Left colon (tissue), 2 donors: ENCODE measurements at places on chromosomes 6 and 20. TPM values are rescaled to one million over a fixed set of nuclear protein-coding genes. Genes with fewer than 3 reads are reported as not detected.

DNA sequence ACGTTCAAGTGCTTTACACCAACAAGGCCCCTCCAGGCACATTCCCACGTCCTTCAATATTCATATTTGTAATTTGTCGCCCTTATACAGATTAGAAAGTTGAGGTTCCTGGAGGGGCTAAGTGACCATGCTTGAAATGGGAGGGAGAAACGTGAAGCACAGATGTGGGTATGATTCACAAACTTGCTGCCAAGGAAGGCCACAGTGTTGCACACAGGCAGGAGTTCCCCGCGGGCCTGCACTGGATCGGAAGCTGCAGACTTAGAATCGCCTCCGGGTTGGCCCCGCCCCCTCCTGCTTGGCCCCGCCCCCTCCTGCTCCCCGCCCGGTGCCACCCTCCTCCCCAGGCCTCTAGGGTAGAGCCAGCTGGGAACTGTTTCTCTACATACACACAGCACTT is 58.2 kb upstream of the QKI start:
- DNase-seq, result no peak

Gene BPIFB2
- not detected for total RNA-seq

Gene GNMT
- total RNA-seq, result 0.37 TPM

DNA sequence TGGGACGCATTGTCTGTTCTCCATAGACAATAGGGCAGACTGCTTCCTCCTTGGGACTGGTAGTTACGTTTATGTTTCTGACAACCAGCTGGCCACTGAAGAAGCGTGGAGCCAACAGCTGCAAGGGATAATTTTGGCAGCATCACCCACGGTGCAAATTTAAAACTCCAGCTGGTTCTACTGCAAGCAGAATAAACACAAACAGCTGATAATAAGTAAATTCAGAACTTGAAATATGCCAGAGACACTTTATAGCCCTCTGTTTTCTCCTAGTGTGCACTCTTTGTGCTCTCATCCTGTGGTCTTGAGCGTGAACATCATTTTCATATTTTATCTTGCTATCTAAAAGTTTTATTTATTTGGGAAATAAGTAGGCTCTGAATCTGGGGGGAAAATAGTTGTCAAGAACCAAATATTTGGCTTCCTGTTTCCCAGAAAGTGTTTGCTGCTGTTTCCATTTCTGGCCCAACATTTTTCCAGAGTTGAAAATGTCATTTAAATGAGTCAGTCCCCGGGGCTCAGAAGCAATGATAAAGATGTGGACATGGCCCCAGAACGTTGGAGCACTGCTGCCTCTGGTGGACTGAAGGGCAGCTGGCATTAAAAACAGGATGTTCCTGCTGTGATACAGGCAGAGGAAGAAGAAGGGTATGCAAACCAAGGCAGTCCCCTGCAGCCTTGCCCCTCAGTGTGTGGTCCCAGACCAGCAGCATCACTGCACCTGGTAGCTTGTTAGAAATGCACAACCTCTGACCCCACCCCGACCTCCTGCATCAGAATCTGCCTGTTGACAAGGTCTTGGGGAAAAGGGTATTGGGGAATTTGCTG is 12.5 kb upstream of the THBD start:
- no peak for DNase-seq

Gene RNF182
- 0.06 TPM for total RNA-seq

DNA sequence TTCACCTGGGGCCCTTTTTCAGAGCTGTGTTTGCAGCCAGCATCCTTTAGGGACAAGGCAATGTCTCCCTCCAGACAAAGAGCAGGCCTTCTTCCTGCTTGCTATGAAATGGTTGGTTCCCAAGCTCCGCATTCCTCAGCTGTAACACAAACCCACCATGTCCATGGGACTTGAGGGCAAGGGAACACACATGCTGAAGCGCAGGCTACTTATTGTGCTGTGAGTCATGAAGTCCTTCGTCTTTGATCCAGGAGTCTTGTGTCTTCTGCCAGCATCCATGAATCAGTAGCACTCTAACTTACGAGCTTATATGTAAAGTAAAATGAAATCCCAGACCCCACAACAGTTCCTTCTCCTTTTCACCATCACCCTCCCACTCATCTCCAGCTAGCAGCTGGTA is 59.0 kb downstream of the ANKRD60 start:
- no peak for DNase-seq

- DNase-seq, result no peak
These were observed 13.4 kb upstream of the MRGBP start for GRCh38 chr20:62782893-62783278.

DNA sequence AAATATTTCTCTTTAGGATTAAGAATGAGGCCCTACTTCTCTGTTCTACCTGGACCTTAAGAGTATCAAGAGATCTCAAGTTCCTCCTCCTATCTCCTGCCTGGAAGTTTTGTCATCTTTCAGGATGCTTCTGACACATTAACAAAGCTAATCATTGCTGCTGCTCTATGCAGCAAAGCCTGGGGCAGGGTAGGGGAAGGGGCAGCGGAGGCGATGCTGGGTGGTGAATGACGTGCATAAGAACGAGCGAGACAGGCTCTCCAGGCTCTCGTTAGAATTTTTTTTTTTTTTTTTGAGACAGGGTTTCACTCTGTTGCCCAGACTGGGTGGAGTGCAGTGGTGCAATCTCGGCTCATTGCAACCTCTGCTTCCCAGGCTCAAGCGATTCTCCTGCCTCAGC is 31.2 kb downstream of the FERMT1 start:
- DNase-seq, result no peak

Gene CPXM1
- 2.3 TPM for total RNA-seq

Gene SLC35F1
- 0.84 TPM for total RNA-seq

Gene TNNC2
- 3.9 TPM for total RNA-seq

Gene SLC17A3
- not detected for total RNA-seq

Gene MLN
- not detected for total RNA-seq

Gene ARMH2
- total RNA-seq, result not detected

DNA sequence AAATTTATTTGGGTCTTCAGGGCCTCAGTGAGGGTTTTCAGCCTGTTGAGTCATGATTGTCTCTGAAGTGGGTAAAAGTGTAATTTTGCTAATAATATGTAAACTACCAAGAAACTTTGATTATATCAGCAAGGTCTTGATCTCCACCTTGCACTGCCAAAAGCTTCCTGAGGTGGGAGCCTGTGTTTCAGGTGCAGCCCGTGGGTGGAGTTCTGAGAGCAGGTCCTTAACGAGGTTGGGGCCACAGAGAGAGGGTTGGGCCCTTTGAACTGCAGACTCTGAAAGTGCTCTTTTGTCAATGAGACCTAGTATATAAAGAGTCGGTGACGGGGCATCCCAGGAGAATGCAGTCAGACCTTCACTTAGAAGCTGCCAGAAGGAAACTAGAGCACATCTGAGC is 129.7 kb upstream of the MAP3K4 start:
- no peak for DNase-seq

Gene ATP6V1G2
- total RNA-seq, result 0.92 TPM

- no peak for DNase-seq
These were observed 317.5 kb upstream of the MOCS1 start for GRCh38 chr6:40251637-40252300.

Gene TAAR9
- total RNA-seq, result not detected

GRCh38 chr20:58160451-58161061 is 67.9 kb downstream of the ANKRD60 start:
- no peak for DNase-seq

- DNase-seq, result no peak
These were observed 26.1 kb upstream of the ENPP1 start for GRCh38 chr6:131781687-131782086.

DNA sequence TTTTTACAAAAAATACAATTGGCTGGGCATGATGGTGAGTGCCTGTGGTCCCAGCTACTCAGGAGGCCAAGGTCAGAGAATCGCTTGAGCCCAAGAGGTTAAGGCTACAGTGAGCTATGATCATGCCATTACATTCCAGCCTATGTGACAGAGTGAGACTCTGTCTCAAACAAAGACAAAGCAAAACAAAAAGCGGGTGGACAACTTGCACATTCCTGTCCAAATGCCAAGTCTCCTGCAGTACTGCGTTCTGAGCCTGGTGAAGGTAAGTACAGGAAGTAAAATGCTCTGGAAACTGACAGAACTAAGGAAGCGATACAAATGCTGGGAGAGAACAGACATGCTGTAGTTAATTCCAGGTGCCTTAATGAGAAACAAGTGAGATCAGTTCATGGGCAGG is 20.4 kb upstream of the TMEM242 start:
- DNase-seq, result no peak

Gene KATNA1
- 11.3 TPM for total RNA-seq

Gene AVP
- not detected for total RNA-seq

DNA sequence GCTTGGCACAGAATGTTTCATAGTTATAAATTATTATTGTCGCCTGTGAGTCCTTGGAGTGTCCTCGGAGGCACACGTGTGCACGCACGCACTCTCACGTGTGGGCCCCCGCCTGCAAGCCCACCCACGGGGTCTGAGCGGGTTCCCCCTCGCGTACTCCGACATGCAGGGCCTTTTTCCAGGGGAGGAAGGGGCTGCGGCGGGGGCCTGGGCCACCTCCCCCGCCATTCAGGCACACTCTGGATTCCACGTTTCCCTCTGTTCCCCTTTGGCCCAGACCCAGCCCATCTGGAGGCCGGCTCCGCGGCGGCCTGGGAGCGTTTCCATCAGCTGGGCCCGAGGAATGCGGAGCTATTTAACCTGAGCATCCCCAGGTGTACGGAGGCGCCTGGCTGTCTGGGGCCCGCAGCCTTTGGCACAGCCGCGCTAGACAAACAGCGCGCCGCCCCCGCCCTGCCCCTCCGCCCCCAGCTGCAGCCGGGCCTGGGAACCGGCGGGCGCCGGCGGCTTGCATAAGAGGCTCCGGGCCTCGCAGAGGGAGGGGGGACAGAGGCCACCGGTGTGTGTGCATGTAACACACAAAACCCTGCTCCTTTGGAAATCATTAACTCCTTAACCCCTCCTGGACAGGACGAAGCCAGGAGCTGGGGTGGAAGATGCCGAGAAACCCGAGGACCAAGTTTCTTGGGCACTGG is 3.3 kb downstream of the ID1 start:
- DNase-seq, result peak; percentile 91

GRCh38 chr6:89500611-89501010 is 67.7 kb downstream of the ANKRD6 start:
- DNase-seq, result no peak

DNA sequence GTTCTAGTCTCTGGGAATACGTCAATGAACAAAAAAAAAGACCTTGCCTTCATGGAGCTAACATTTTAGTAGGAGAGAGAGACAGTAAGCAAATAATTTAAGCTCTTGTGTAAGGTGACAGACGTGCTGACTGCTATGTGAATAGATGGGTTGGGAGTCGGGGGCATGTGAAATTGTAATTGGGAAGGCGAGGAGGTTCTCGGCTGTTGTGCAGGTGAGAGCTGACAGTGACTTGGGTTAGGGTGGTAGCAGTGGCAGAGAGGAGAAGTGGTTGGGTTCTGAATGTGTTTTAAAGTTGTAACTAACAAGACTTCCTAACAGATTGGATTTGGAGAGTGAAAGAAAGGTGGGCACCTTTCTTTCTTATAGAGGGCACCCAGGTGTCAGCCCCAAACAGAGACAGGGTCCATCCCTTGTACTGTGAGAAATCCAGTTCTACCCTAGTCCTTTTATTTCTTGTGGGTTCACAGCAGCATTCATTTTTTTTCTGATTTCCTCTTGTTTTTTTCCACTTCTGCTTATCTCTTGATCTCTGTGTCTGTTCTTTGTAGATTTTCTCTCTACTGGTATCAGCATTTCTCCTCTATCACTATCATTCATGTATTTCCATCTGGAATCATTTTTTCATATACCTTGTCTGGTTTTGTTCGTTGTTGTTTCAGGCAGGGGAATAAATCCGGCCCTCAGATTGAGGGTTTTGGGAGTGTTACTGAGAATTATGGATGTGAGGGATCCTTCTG is 15.4 kb upstream of the MYLK2 start:
- DNase-seq, result no peak

Gene IGF2R
- total RNA-seq, result 100 TPM

Gene CPNE5
- 7.8 TPM for total RNA-seq

GRCh38 chr6:136889271-136890193 is 32.6 kb upstream of the SLC35D3 start:
- DNase-seq, result no peak

DNA sequence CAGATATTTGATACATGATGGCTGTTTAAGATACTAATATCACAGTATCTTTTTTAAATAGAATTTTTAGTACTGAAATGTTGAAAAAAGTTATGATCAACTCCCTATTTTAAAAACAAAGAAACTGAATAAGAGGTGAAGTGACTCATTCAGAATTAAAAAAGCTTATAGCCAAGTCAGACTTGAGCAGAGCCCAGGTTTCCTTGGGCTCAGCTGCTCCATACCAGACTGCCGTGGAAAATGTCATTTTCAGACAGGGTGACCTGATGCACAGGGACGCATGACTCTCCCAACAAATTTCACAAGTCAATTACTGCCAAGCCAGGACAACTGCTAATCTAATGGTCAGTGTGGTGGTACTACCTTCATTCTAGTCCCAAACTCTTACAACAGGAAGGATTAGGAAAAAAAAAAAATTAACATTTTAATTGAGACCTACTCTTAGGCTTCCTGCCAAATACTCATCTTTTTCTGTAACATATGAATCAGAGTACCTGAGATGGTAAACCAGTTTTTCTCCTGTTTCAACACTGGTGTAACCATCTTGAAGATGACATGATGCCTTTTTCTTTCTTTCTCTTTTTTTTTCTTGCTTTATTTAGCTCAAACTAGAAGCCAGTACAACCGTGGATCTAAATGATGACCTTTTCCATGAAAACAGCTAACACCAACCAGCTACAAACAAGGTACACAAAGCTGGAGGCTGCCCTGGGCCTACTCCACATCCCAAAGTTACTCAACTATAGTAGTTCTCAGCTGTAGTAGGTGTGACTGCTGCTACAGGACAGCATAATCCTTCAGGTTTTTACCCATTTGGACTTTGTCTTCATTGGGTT is 30.5 kb downstream of the SLC22A23 start:
- DNase-seq, result no peak

DNA sequence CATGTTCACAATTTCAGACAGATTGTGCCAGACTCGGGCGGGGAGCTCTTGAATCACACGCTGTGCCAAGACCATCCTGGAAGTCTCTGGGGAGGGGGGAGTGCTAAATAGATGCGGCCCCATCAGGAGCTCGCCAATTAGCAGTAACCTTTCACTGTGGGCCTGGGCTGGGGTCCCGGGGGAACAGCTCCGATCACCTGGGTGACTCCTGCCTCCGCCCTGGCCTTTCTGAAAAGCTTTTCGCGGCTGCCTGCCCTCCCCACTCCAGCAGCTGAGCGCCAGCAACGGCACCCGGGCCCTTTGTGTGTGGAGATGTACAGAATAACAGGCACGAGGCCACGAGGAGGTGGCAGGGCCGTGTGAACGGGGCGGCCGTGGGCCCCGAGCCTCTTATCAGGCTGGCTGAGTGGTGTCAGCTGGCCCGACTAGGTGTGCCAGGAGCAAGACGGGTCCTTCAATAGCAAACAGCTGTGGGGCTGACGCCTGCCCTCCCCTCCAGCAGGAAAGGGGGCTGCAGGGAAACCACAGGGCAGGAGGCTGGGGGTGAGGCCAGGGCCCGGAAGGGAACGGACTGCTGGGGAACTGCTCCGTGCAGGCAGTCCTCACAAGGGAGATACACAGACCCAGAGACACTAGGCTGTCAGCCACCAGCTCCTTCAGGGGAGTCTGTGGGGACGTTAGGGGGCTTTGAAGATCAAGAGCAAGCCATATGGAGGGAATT is 56.8 kb downstream of the NOL4L start:
- DNase-seq, result no peak
